ENCODE measurements at places on chromosomes 2 and 18. TPM values are rescaled to one million over a fixed set of nuclear protein-coding genes. Genes with fewer than 3 reads are reported as not detected.

- no peak for DNase-seq
Measured at GRCh38 chr2:197558393-197558792, 42.5 kb downstream of the MOB4 start.

GRCh38 chr2:175728032-175728431 is 274.0 kb downstream of the LNPK start:
- DNase-seq, result no peak

DNA sequence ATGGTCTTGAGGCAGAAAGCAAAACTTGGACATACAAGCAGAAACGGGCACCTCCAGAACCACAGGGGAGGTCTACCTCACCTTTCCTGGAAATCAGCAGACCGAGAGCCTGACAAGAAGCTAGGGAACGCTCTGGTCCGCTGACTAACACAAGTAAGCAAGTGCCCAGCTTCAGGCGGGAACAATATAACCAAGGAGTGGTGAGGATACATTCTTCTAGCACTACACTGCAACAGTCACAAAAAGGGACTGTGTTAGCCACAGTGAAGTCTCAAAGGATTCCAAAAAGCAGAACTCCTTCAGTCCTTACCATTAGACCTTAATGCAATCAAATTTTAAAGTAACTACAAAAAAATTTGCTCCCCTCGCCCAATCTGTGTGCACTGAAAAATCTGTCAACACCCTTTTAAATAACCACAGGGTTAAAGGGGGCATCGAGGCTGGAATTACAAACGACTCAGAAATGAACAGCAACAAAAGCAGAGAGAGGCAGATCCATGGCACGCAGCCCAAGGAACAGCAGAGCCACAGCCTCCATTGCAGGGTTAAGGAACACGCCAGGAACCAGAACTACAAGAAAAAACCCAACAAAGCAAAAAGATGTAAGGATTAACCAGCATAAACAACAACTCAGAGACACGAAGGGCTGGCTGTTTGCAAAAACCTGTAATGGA is 7.1 kb downstream of the THAP4 start:
- no peak for DNase-seq

GRCh38 chr18:79931475-79931874 is 20.0 kb downstream of the SLC66A2 start:
- DNase-seq, result no peak

DNA sequence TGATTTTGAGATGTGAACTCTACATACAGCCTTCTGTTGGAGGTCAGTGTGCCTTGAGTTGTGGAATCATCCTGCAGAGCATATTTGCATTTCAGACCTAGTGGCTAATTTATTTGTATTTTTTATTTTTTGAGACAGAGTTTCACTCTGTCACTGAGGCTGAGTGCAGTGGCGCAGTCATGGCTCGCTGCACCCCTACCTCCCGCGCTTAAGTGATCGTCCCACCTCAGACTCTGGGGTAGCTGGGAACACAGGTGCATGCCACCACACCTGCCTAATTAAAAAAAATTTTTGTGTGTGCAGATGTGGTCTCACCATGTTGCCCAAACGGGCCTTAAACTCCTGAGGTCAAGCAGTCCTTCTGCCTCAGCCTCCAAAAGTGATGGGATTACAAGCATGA is 104.4 kb downstream of the ASXL3 start:
- DNase-seq, result no peak

Gene LONRF2
- total RNA-seq, result 6.8 TPM

Gene THUMPD2
- total RNA-seq, result 6.6 TPM

Gene AQP12B
- 54.2 TPM for total RNA-seq
